Dermis microvascular lymphatic vessel endothelial cell (primary cell): ENCODE measurements at places on chromosomes 5 and 9. TPM values are rescaled to one million over a fixed set of nuclear protein-coding genes. Genes with fewer than 3 reads are reported as not detected.

The UNC13B gene
- 15.5 and 18.2 TPM in 2 replicates for total RNA-seq

The CCL21 gene
- total RNA-seq = 1.8 and 12.0 TPM in 2 replicates

The NLN gene
- total RNA-seq = 28.7 and 33.9 TPM in 2 replicates

The PCDHGA5 gene
- 0.26 and 0.63 TPM in 2 replicates for total RNA-seq

The TAF11L10 gene
- not detected in 2 replicates for total RNA-seq

The WNT8A gene
- total RNA-seq = not detected in 2 replicates

The TLE4 gene
- 14.0 and 16.8 TPM in 2 replicates for total RNA-seq

The TLX3 gene
- not detected in 2 replicates for total RNA-seq

The SERF1A gene
- 4.9 and 13.0 TPM in 2 replicates for total RNA-seq

The TEX48 gene
- not detected in 2 replicates for total RNA-seq

The SPINK1 gene
- not detected in 2 replicates for total RNA-seq

The ABO gene
- 0.39 and 0.63 TPM in 2 replicates for total RNA-seq

The LHX2 gene
- not detected in 2 replicates for total RNA-seq

The C9orf72 gene
- 5.3 and 6.3 TPM in 2 replicates for total RNA-seq

The RNF208 gene
- under 0.01 and 0.13 TPM in 2 replicates for total RNA-seq

The CDO1 gene
- total RNA-seq = 1.6 and 3.6 TPM in 2 replicates

The GPR150 gene
- 0.13 TPM in 2 replicates for total RNA-seq

The SLC25A2 gene
- total RNA-seq = under 0.01 and 0.13 TPM in 2 replicates

The CD180 gene
- under 0.01 TPM in 1 of 2 replicates, not detected in the other for total RNA-seq

The PCDH12 gene
- 22.9 and 29.7 TPM in 2 replicates for total RNA-seq
